Stimulated activated CD4-positive, alpha-beta T cell treated with anti-CD3 and anti-CD28 coated beads, Interleukin-1b, Interleukin-23, amount 100 ng/mL, for 24 hours (primary cell): ENCODE measurements at places on chromosomes 6 and 20.

DNA sequence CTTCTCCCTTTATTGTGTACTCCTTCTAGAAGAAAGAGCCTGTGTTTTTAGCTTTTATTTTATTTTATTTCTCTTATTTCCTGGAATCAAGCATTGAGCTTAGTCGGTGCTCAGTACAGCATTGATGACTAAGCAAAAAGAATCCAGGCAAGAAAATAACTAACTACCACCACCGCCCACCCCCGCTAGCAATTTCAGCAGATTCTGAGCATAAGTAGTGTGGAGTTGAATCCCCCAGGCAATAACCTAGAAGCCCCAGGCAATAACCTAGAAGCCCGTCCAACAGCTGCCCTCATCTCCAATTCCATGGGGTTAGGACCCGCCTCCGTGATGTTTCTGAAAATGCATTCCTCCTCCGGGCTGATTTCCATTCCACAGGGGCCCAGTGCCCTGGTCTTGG, 258.0 kb upstream of the TAB2 start:
- no peak for DNase-seq

DNA sequence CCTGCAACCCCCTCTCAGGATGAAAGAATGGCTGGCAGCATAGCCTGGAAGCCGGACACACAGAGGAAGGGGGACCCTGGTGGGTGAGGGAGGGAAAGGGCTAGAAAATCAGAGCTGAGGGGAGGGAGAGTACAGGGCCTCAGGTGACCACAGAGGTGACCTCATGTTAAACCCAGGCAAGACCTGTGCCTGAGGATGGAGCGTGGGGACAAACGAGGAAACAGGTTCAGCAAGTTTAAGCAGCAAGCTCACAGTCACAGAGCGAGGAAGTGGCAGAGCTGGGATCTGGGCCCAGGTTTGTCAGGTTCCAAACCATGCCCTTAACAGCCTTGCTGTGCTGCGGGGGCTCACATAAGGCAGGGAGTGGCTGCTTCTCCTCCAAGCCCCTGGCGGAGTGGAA, 4.0 kb upstream of the BPI start:
- no peak for DNase-seq

GRCh38 chr20:22763257-22763906, 179.0 kb upstream of the FOXA2 start:
- DNase-seq, result no peak

GRCh38 chr6:5078121-5078669, 6.9 kb upstream of the PPP1R3G start:
- DNase-seq, result no peak

- no peak for DNase-seq
Observed at GRCh38 chr6:6505111-6505510, 83.4 kb upstream of the LY86 start.

- DNase-seq, result no peak
Observed at GRCh38 chr6:38184585-38185080, 365.1 kb downstream of the ZFAND3 start.

DNA sequence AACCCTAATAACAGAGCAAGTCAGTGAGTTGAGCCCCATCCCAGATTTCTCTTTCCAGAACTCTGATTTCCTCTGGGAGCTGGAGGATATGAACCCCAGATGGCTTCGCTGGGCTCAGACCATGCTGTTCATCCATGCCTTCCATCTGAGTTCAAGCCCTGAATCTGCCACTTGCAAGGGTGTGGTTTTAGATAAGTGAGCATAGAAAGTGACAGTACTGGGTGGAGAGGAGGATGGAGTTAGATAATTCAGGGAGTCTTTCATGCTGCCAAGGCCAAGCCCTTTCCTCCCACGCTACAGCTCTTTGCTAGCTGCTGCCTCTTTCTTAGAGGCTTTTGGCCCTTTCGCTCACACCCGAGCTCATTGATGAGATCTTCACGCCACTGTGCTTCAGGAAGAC, 57.2 kb upstream of the MAFB start:
- DNase-seq, result no peak

DNA sequence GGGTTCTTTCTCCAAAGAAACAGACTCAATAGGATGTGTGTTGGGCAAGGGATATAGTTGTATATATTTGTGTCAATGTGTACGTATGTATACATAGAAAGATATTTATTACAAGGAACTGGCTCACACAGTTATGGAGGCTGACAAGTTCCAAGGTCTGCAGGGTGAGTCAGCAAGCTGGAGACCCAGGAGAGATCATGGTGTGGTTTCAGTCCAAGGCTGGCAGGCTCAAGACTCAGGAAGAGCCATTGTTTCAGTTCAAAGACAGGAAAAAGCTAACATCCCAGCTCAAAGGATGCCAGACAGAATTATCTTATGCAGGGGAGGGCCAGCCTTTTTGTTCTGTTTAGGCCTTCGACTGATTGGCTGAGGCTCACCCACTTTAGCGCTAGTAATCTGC, 89.9 kb upstream of the RALGAPA2 start:
- DNase-seq, result no peak

DNA sequence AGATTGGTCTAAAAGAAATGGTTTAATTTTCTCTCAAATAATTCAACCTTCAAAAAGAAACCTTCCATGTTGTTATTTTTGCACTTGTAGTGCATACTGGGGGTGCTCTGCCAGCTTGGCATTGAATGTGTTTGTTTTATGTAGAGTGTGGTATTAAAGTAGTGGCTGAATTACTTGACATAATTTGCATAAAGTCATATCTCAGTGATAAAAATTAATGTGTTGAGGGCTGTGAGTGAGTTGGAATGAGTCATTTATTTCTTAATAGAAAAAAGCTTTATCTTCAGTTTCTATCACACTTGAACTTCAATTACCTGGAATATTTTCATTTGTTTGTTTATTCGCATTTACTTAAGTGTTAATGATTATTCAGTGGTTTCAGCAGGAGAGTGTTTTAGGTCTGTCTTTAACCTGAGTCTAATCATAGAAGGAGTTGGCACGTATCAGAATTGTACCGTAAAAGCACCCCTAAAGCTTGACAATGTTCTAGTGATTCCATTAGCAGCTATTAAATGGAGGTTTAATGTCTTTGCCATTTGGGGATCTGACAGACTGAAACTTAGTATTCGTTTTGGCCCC, 801.2 kb upstream of the FLRT3 start:
- no peak for DNase-seq

- DNase-seq, result no peak
Observed at GRCh38 chr6:11410539-11411307, 126.8 kb upstream of the TMEM170B start.

DNA sequence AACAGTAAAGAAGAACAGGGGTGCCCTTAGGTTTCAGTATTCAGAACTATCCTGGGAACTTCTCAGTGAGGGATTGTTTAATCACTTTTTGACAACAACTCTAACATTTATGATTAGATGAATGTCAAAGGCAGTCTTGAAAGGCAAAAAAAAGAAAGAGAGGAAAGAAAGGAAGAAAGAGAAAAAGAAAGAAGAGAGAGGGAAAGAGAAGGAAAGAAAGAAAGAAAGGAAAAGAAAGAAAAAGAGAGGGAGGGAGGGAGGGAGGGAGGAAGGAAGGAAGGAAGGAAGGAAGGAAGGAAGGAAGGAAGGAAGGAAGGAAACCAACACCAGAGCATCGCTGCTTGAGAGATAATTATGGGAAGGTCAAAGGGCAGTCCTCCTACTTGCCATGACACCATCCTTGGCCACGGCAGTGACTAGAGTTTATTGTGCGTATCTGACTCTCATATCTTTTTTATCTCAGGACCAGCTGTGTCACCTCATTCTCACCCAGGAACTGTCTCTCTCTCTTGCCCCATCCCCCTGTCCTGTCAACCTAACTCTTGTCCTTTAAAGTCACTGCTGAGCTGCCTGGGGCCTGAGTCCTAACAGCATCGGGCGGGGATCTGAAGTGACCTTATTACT, 96.8 kb upstream of the ATXN1 start:
- DNase-seq, result no peak

- DNase-seq, result no peak
Observed at GRCh38 chr20:40207655-40208054, 481.4 kb downstream of the MAFB start.

GRCh38 chr20:25179439-25180089, 15.9 kb upstream of the ENTPD6 start:
- no peak for DNase-seq

DNA sequence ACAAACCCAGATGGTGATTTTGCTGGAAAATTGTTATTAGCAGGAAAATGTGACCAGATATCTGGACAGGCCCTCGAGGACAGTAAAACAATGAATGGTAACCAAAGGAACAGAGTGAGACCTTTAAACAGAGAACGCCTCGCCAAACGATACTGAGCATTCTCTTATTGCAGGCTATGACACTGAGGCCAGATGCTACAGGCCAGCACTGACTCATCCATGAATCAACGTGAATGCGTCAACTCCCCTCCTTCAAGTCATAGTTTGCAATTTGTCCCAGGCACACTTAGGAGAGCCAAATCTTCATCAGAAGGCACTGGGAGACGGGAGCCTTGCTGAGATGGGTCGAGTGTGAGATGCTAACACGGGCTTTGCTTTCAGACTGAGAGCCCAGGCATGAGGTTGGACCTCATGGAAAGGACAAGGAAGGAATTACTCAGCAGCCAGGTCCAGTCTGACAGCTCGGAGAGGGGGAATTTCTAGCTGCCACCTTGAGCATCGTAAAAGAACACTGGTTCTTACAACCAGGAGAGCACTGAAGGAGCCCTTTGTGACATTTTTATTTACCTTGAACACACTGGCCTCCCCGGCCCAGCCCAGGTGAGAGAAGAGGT, 60.7 kb downstream of the BMP7 start:
- no peak for DNase-seq

GRCh38 chr6:158373214-158373613, 60.9 kb downstream of the TULP4 start:
- DNase-seq, result no peak

DNA sequence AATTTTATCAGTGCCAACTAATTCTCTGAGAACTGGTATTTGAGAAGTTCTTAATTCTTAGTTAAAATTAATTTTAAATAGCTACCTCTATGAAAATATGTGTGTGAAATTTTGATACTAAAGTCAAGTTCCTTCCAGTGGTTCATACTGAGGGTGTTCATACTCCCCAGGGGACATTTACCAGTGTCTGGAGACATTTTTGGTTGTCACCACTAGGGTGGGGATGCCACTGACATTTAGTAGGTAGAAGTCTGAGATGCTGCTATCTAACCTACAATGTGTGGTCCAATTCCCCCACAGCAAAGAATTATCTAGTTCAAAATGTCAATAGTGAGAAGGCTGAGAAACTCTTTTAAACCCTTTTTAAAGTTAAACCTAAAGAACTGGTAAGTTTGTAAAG, 463.8 kb downstream of the ADGRB3 start:
- no peak for DNase-seq

- no peak for DNase-seq
Observed at GRCh38 chr20:22456109-22456508, 128.3 kb downstream of the FOXA2 start.

DNA sequence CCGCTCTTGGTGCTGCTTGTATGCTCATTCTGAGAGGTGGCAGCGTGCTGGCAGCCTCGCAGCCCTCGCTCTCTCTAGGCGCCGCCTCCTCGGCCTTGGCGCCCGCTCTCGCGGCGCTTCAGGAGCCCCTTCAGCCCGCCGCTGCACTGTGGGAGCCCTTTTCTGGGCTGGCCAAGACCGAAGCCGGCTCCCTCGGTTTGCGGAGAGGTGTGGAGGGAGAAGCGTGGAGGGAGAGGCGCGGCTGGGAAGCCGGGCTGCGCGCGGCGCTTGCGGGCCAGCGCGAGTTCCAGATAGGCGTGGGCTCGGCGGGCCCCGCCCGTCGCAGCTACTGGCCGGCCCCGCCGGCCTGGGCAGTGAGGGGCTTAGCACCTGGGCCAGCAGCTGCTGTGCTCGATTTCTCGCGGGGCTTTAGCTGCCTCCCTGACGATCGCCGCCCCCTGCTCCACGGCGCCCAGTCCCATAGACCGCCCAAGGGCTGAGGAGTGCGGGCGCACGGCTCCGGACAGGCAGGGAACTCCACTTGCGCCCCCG, 19.5 kb upstream of the FAM8A1 start:
- DNase-seq, result no peak

DNA sequence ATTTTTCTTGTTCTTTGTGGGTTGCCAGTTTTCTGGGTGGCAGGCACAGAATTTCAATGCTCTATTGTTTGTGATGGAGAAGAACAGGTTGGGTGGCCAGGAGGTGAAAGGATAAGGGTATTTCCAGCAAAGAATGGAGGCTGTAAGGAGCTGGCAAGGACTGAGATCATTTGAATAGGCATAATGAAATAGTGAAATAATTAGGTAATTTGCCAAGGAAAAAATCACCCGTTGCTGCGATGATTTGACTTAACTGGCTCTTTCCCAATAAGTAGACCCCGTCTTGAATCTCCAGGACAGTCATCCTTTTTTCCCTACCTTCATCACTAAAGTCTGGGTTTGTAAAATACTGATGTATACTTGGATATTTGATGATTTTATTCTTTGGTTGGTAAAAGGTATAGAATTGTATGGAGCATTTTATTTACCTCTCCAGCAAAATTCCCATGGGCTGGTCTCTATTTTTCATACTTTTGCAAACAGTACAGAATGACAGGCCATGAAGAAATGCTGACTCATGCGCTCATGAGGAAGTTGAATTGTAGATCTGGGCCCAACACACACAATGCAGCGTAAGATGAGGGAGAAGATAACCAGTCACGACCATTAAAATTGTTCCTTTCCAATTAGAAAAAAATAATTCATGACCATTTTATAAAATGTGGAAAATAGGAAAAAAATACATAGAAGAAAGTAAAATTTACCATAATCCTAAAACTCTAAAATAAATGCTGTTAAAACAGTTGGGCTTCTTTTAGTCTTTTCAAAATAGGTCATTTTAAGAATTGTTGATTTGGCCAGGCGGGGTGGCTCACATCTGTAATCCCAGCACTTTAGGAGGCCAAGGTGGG, 2.4 kb upstream of the GCNT2 start:
- no peak for DNase-seq

DNA sequence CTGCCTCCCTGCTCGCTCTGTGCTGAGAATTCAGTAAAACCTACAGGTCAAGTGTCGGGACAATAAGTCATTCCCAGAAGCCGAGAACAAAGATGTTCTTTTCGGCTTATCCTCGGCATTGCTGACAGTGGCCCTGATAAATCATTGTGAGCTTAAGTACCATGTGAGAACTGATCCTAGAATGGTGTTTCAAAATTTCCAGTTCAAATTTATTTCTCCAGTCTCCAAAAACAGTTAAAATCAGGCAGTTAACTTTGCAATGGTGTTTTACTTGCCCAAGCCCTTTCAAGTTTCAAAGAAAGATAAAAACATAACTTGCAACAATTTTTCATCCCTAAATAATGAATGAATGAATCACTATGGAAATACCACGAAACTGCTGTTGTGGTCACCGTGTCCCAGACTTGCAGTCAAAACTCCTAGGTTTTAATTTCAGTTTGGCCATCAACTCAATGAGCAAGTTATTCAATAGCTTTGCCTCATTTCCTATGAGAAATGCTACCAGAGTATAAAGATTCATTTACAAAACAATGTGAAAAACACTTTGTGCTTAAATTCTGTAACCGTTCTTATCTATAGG, 4.3 kb downstream of the ATP5F1E start:
- DNase-seq, result no peak

GRCh38 chr6:870096-870495, 177.2 kb upstream of the EXOC2 start:
- DNase-seq, result no peak

GRCh38 chr6:166456395-166457156, 73.8 kb upstream of the MPC1 start:
- DNase-seq, result no peak
